Foreskin keratinocyte (primary cell): ENCODE measurements at places on chromosomes 1 and 21.

- DNase-seq = peak; percentile 40
Observed at GRCh38 chr1:19240673-19241538, 10.4 kb downstream of the EMC1 start.

DNA sequence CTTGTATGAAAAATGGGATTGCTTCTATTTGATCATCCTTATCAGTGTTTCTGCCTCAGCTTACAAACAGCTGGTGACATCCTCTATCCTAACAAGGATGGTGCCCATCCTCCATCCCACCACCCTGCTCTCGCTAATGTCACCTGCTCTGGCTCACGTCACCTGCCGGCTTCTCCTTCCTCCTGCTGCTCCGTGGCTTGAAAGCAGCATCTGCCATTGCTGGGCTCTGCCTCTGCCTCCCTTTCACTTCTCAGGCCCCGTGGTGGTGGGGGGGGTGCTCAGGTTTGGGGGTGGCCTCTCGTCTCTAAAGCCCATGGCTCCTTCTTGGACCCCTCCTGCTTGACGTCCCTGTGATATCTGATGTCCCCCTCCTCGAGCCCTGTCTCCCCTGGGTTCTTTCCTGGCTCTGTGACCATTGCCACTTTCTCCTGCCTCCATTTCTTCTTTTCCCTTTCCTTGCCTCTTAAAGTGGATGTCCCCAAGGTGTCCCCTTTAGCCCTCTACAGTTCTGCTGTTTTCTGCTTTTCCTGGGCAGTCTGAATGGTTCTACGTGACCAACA is 135.5 kb upstream of the ERRFI1 start:
- no peak for DNase-seq

- DNase-seq = no peak
Observed at GRCh38 chr1:50417507-50417906, 5.7 kb downstream of the DMRTA2 start.

- no peak for DNase-seq
Observed at GRCh38 chr1:232143315-232143886, 486.5 kb downstream of the SIPA1L2 start.

DNA sequence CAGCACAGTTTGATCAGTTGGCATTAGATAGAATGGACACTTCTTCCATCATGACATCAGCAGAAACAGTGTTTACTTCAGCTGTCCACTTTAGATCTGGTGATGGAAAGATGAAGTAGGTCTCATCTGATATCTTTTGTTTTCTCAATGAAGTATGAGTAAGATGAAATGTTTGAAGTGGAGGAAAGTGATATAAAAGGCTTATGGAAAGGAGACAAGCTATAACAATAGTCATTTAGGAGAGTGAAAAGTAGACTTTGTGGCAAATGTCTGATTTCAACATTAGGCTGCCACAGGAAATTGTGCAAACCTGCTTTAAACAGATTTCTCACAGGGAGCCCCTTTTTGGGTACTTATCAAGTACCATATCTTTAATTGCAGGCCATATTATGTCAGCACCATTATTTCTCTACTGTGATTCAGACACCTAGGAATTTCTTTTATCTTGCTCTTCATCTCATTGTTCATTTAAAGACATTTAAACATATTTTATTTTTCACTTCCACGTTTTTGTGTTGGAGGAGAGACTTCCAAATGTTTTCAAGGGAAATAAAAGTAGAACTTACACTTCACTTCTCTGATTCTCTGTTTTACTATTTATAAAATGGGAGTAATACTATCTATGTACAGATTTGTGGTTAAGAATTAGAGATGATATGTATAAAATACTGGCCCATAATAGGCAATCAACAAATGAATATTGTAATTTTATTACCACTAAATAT is 18.1 kb downstream of the PDC start:
- peak; percentile 51 for DNase-seq

DNA sequence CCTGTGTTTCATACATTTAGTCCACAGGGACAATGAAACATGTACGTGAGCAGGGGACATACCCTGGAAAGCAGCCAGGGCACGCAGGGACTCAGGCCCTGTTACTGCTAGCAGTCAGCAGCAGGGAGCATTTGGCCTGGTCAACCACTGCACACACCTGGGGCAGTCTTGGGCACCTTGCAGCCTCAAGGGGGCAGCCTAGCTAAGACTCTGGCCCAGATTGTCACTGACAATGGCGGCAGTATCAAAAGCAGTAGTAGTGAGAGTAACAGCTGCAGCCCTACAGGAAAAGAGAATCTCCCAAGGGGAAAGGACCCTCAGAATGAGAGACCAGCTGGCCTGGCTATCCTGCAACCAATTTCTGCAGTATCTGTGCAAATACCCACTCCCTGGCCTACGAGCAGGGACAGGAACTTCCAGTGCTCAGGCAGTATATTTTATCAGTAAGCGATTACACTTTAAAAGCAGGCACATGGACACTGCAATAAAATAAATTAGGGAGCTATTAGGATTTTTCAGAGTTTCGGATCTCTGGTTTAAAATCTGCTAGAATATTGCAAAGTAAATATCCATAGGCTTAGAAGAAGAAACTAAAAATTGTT is 475.6 kb downstream of the LTN1 start:
- no peak for DNase-seq

GRCh38 chr21:31011412-31011811 is 26.9 kb downstream of the KRTAP19-8 start:
- no peak for DNase-seq

DNA sequence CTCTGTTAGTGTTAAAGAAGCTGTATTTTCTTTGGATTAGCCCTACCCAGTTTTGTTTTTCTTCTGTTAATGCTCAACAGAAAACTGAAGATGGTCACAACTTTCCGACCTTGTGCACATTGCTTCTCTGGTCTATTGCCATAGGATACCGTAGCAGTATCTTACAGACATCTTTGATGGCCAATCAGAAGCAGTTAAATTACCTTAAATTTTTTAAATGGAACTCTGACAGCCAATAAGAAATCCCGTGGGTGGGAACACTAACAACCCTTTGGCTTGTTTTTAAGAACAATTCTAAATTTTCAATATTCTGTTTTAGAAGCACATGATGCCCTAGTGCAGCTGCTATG is 17.2 kb downstream of the NFYC start:
- peak; percentile 92 for DNase-seq

GRCh38 chr1:26541431-26541815 is 11.9 kb downstream of the RPS6KA1 start:
- DNase-seq = no peak

DNA sequence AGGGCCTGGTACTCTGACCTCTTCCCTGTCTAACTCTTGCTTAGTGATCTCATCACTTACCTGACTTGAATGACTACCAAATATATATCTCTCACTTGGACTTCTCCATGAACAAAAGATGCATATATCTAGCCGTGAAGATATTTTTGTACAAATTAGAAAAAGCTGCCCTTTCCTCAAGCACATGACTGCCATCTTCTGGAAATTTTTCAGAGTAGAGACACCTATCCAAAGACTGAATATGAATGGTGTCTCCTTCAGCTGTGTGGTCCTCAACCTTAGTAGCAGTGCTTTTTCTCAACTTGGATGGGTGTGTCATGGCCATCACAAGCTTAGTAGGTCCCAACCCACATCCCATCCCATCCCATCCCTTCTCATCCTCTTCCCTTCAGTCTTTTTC is 142.3 kb downstream of the DNM3 start:
- no peak for DNase-seq

DNA sequence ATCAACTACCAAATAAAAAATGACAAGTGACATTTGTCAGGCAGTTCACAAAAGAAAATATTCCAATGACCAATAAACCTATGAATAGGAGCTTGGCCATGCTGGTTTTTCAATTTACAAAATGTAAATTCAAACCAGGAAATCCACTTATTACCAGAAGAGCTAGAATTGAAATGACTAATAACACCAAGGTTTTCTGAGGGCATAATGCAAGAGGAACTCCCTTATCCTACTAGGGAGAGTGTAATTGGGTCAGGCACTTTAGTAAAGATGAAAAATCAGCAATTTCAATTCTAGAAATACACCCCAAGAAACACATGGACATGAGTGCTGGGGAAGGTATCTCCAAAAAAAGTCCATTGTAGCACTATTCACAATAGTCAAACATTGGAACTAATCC is 16.7 kb upstream of the TIAM1 start:
- DNase-seq = no peak

DNA sequence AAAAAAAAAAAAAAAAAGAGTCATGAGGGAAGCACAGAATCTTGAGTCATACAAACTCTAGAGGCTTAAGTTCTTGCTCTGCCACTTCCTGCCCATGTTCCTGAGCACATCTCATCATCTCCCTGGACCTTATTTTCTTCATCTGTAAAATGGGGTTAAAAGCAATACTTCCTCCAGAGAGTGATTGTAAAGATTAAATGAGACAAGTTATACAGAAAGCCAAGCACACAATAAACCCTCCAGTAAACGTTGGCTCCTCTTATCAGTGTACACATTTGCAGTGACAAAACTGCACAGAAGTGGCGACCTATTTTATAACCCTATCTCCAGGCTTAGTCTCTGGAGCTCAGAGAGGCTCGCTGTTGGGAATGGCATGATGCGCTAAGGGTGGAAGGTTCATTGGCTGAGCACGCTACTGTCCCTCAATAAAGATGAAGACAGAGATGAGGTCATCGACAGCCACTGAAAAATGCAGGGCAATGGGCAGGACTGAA is 82.1 kb downstream of the RRAGC start:
- DNase-seq = no peak

DNA sequence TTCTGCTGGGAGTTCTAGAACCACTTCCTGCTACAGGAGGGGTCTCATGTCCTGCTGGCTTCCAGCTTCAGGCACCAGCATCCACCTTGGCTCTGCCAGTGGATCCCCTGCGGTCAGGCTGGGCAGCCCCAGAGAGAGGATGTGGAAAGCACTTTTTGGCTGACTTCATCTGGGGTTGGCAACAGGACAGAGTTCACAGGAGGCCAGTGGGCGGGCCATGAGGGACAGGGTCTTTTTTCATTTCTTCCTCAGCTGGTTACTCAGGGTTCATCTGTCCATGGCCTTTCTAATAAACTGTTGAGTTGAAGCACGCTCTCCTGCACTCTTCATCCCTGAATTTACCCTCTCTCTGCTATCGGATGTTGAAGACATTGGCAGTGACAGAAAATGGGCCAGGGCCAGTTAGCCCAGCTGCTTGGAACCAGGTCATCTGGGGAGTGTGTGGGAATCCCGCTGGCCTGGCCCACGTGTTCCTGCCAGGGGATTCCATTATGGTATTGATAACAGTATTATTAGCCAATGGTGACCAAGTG is 45.2 kb downstream of the RPS6KA1 start:
- no peak for DNase-seq

DNA sequence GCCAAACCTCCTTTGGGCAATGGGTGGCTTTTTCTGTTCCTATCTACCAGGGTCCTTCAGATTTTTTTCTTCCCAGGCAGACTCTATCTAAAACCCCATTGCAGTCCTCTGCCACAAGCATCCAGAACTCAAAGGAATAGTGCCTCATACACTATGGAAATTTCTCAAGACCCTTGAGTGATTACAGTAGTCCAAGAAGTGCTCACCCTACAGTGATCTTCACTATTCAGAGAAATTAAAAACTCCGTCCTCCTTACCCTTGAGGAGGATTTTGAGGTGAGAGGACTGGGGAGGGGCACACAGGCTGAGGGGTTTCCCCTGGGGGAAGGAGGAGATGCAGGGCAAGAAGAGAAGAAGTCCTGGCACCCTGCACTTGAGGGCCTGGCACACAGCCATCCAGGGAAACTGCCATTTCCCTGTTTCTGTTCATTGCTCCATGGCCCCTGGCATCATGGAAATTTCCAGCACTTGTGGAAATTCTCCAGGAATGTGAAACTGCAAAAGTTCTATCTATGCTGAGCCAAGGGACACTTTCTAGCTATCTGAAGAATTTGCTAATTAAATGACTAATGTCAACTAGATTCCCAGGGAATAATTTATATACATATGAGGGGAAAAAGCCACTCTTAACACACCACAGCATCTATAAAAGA is 102.5 kb upstream of the ATP1B1 start:
- peak; percentile 14 for DNase-seq

- DNase-seq = no peak
Observed at GRCh38 chr1:61337441-61337951, 255.1 kb downstream of the NFIA start.

GRCh38 chr1:168783458-168784210 is 54.6 kb upstream of the DPT start:
- no peak for DNase-seq

DNA sequence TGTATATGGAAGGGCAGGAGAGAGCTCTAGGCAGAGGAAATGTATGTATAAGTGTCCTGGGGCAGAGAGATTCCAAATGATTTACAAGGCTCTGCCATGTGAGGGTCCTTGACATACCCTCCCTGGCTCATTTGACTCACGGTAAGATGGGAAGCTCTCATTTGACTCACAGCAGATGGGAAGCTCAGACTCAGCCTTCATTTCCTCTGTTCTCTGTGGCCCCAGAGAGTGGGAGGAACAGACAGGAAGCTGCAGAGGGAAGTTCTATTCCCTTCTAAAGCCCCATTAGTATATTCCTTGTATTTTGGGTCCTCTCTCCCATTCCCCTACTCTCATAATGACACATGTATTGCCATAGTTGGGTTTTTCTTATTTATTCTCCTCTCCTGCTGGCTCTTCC is 44.9 kb downstream of the FOXD2 start:
- DNase-seq = no peak

DNA sequence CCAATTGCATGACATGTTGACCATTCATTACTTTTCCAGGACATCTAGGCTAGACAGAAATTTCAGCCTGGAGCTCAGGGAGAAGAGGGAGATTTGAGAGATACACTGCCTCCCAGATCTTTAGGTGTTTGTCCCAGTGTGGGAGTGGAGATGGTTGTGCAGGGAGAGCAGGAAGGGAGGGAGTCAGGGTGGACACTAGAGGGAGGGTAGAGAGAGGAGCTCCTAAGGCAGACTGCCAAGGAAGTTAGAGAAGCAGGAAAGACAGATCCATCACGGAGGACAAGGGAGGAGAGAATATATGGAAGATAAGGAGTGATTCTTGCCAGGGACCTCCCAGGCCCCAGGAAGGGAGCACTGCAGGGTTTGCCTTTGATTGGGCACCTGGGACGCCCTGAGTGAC is 8.7 kb downstream of the CDCA8 start:
- no peak for DNase-seq

GRCh38 chr21:17949421-17949820 is 130.3 kb upstream of the C21orf91 start:
- no peak for DNase-seq

DNA sequence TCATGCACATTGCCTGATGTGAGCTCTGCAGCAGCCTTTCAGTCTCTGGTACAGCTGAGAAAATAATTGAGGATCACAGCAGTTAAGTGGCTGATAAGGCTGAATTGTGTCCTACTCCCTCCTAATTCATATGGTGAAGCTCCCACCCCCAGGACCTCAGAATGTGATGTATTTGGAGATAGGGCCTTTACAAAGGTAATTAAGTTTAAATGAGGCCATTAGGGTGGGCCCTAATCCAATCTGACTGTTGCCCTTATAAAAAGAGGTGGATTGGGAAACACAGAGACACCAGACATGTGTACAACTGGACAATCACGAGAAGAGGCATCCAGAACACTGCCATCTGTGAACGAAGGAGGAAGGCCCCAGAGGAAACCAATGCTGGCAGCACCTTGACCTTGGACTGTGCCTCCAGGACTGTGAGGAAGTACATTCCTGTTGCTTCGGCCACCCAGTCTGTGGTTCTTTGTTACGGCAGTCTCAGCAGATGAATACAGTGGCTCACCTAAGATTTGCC is 148.1 kb downstream of the TRABD2B start:
- no peak for DNase-seq
